ENCODE measurements at places on chromosomes 2 and 18.

DNA sequence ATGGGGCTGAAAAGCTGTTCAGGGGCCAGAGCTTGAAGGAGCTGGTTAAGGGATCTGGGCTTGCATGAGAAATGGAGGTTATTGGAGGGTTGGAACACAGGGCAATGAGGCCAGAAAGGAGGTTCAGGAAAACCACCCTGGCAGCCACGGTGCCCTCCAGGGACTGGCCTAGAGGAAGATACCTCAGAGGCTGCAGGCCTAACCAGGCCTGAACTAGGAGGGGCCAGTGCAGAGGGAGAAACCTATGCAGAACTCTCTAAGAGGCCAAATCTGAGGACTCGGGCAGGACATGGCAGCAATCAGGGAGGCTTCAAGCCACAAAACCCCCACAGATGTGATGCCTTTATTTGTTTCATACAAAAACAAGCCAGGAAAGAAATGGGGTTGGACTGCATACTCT lies 66.8 kb downstream of the BIN1 start:
- DNase-seq: no peak

- DNase-seq: no peak
These were observed 1579.0 kb upstream of the NXPH2 start for GRCh38 chr2:140359056-140359771.

DNA sequence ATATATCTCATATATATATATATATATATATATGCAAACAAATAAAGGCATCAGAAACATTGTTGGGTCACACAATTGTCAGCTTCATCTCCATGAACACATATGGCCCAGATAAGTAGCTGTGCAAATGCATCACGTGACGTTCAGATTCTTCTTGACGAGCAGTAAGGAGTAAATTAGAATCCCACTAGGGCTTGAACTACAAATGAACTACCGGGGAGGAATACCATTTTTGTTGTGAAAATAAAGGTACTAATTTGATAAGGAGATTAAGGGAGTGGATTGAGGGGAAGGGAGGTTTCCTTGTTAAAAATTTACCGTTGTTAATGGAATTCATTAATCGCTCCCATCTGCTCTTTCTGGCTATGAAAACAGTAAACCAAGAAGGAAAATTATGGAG lies 186.5 kb upstream of the COPS8 start:
- no peak for DNase-seq

DNA sequence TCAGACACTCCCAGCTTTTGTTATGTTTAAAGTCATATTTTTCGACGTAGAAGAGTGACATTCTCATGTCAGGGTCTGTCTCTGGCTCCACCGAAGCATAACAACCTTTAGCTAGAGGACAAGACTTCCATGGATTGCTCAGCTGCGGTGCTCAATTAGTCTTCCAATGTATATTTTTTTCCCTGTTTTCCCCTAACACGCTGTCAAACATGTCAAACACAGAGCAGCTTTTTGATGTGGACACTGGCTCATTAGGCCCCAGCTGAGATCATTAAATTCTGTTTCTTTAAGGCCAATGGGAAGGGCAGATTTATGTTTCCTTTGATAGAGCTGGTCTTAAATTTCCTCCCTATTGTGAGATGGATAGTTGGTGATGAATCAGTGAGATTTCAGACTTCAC lies 525.4 kb downstream of the PIK3C3 start:
- no peak for DNase-seq

DNA sequence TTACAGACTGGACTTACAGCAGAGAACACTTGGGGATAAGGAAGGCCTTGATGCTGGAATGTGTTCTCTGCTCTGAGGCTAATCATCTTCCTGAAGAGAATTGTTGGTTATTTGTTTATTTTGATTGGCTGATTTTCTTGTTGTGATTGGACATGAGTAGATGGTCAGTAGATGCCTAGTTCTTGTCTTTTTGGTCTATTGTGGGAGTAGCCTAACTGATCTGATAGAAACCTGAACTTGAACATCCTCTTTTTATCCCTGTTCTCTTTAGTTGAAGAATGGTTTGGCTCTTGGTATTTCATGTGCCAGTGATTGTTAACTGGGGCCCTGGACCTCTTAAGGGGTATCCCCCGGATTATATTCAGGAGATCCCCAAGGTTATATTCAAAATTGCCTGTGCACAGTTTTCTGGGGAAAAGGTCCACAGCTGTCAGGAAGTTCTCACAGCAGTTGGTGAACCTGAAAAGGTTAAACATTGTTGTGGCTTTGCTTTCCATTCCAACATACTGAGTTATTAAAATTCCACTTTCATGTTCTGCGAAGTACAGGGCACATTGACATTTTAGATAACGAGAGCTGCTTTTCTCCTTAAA lies 13.6 kb downstream of the TWSG1 start:
- DNase-seq: no peak

Data from thyroid gland (tissue), 4 donors.